ENCODE measurements at places on chromosomes 13 and 19. TPM values are rescaled to one million over a fixed set of nuclear protein-coding genes. Genes with fewer than 3 reads are reported as not detected.

DNA sequence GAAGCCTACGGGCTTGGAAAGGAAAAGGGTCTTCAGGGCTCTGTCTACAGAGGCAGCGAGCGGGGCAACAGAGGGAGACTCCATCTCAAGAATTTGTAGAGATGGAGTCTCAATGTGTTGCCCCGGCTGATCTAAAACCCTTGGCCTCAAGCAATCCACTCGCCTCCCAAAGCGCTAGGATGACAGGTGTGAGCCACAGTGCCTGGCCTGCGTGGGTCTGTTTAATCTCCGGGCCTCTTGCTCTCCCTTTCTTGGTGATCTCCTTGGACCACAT lies 8.1 kb downstream of the RPS9 start:
- H3K27me3 ChIP-seq, result peaks cover 11% of the 10 kb centered on the region
- peaks cover 43% of the 10 kb centered on the region for H3K36me3 ChIP-seq
- H3K4me1 ChIP-seq, result peaks cover 10% of the 10 kb centered on the region

Gene CCDC70
- total RNA-seq, result not detected

DNA sequence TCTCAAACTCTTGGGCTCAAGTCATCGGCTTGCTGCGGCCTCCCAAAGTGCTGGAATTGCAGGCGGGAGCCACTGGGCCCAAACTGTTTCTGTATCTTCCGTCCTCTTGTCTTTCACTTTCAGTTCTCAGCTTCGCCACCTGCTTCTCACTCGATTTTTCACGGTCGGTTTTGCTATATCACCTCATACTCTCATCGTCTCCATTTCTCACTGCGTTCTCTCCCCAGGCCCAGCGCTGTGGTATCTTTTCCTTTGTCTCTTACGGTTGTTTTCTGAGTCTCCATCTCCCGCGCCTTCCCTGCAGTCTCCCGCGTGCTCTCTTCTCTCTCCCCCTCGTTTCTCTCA lies 14.9 kb downstream of the SSC5D start:
- peaks cover 4% of the 10 kb centered on the region for H3K27me3 ChIP-seq
- H3K27ac ChIP-seq, result no peak overlapping the region
- peak overlapping the region; percentile 24 for H3K4me3 ChIP-seq
- H3K36me3 ChIP-seq, result peaks cover 11% of the 10 kb centered on the region
- no peaks in the 10 kb centered on the region for H3K4me1 ChIP-seq

DNA sequence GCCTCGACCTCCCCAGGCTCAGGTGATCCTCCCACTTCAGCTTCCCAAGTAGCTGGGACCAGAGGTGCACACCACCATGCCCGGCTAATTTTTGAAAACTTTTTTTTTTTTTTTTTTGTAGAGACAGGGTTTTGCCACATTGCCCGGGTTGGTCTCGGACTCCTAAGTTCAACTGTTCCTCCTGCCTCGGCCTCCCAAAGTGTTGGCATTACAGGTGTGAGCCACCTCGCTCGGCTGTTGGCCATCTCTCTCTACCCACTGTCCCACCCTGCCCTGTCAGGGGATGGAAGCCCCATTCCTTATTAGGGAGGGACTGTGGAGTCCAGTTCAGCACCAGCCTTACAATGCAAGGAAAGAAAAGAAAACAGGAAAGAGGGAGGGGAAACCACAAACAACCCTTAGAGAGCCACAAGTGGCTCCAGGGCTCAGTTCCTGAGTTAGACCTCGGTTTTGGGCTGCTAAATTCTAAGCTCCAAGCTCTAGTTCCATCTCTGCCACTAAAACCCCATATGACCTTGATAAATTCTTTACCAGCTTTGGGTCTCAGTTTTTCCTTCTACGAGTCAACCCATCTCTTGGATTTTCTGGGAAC lies 31.7 kb downstream of the ACTL9 start:
- H3K4me1 ChIP-seq, result no peaks in the 10 kb centered on the region
- no peak overlapping the region for H3K4me3 ChIP-seq
- H3K27me3 ChIP-seq, result peaks cover 9% of the 10 kb centered on the region
- peaks cover 16% of the 10 kb centered on the region for H3K36me3 ChIP-seq

GRCh38 chr19:10965398-10965797 lies 4.6 kb downstream of the SMARCA4 start:
- peaks cover 18% of the 10 kb centered on the region for H3K27me3 ChIP-seq
- no peak for DNase-seq
- peak overlapping the region; percentile 14 for H3K4me3 ChIP-seq
- H3K36me3 ChIP-seq, result peaks cover 24% of the 10 kb centered on the region
- peaks cover 29% of the 10 kb centered on the region for H3K4me1 ChIP-seq

DNA sequence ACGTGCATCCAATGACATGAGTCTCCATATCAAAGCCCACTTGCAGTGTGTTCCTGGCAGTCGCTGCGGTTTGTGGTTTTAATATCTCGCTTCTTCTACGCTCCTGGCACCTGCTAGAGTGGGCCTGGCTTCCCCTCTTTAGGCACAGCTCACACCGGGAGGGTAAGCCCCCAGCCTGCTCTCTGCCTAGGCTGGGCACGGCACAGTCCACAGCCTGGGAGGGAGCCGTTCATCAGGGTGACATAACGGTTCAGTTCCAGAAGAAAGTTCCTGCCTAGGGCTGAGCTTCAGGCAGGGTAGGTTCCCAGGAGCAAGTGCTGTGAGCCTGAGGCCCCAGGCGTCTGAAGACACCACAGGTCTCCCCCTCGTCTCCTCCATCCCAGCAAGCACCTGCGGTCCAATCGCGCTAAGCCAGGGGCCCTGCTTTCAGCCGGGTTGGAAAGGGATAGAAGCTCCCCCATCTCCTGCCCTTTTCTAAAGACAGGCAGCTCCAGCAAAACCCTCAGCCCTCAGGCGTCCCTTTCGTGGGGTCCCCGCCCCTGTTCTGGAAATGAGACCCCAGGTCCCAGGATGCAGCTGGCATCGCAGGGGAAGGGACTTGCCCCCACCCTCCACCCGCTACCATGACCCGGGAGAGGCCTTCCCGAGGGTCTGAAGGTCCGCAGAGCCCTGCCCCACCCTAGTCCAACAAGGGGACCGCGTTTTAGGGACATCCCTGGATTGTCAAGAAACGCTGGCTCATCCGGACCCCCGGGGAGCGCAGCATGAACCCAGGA lies 121.6 kb upstream of the ZNF507 start:
- H3K36me3 ChIP-seq, result peaks cover 4% of the 10 kb centered on the region
- peaks cover 10% of the 10 kb centered on the region for H3K4me1 ChIP-seq
- H3K4me3 ChIP-seq, result no peak overlapping the region
- H3K27me3 ChIP-seq, result peaks cover 2% of the 10 kb centered on the region
- H3K27ac ChIP-seq, result no peak overlapping the region
- no peak for DNase-seq

Gene MTUS2
- total RNA-seq, result 0.90 TPM

DNA sequence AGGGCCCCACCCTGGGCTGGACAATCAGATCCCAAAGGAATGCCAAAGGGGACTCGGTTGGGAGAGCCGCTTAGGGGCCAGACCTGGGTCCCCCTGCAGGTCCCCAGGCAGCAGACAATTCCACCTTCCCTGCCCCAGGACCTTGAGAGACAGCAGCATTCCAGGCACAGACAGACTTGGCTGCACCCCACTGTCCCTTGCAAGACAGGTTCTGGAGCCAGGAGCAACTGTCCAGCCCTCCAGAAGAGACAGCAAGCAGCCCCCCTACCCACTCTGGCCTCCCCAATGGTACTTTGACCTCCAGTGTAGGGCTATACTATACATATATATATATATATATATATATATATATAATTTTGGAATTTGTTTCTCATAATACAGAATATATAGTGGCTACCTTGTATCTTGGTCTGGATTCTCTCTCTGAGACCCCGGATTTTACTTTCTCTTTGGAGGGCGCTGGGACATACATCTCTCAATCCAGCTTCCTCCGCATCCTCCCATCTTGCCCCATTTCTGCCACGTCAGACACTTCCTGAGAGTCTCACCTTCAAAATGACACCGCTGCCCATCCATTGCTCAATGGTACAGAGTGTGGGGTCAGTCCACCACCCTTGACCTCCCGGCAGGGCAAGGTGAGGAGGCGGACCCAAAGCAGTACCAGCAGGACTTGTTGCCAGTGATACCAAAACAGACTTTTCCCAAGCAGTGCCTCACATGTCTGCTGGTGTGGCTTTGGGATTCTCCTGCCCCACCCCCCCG lies 12.7 kb downstream of the SMIM24 start:
- peaks cover 3% of the 10 kb centered on the region for H3K4me1 ChIP-seq
- H3K4me3 ChIP-seq, result no peak overlapping the region
- H3K27me3 ChIP-seq, result peaks cover 15% of the 10 kb centered on the region
- H3K27ac ChIP-seq, result no peak overlapping the region
- H3K36me3 ChIP-seq, result peaks cover 3% of the 10 kb centered on the region

GRCh38 chr13:41577436-41577835 lies 120.1 kb downstream of the RGCC start:
- H3K36me3 ChIP-seq, result no peaks in the 10 kb centered on the region
- DNase-seq, result no peak
- no peaks in the 10 kb centered on the region for H3K27me3 ChIP-seq
- H3K27ac ChIP-seq, result no peak overlapping the region

Gene KASH5
- total RNA-seq, result 0.26 TPM

GRCh38 chr13:41025518-41025917 lies 6.4 kb upstream of the ELF1 start:
- H3K4me1 ChIP-seq, result peaks cover 12% of the 10 kb centered on the region
- no peak for DNase-seq
- peaks cover 4% of the 10 kb centered on the region for H3K36me3 ChIP-seq
- H3K27me3 ChIP-seq, result no peaks in the 10 kb centered on the region
- no peak overlapping the region for H3K4me3 ChIP-seq

DNA sequence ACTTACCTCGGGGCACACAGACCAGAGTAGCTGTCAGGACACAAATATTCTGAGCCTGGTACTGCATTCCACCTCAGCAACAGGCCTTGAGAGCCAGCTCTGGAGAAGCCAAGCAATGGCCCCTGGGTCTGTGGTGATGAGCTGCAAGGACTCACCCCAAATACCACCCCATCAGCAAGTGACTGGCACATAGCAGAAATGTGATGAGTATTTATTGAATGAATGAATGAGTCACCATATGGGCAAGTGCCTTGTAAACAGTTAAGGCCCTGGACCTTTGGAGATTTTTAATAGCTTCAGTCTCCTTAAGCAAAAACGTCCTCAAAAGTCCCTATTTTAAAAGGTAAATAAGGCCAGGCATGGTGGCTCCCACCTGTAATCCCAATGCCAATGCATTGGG lies 18.2 kb downstream of the GSX1 start:
- no peak overlapping the region for H3K4me3 ChIP-seq
- H3K36me3 ChIP-seq, result no peaks in the 10 kb centered on the region
- H3K27me3 ChIP-seq, result peaks cover 13% of the 10 kb centered on the region
- DNase-seq, result no peak
- no peak overlapping the region for H3K27ac ChIP-seq

- no peak overlapping the region for H3K4me3 ChIP-seq
- no peak overlapping the region for H3K27ac ChIP-seq
- H3K27me3 ChIP-seq, result no peaks in the 10 kb centered on the region
- no peaks in the 10 kb centered on the region for H3K36me3 ChIP-seq
- H3K4me1 ChIP-seq, result no peaks in the 10 kb centered on the region
- DNase-seq, result no peak
Observed at GRCh38 chr13:65057986-65058385, 2172.2 kb downstream of the PCDH9 start.

DNA sequence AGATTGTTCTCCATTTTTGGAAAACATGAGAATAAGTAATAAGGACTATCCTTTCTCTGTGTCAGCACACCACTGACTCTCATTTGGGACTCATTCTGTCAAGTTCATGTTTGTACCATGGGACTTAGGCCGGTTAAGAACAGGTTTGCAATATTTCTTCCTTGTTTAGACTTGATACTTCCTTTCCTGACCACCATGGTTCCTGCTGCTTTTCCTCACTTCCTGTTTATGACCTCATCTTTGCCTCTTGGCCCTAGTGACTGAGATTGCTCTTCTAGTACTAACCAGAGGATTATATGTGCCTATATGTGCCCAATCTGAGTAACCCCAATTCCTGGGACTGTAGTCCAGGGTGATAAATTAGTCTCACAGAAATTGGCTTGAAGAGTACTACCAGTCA lies 32.5 kb upstream of the NDFIP2 start:
- H3K4me3 ChIP-seq, result no peak overlapping the region
- H3K36me3 ChIP-seq, result no peaks in the 10 kb centered on the region
- no peaks in the 10 kb centered on the region for H3K27me3 ChIP-seq
- peaks cover 21% of the 10 kb centered on the region for H3K4me1 ChIP-seq
- DNase-seq, result no peak
- peak overlapping the region; percentile 66 for H3K27ac ChIP-seq

GRCh38 chr13:35988648-35989081 lies 142.5 kb downstream of the DCLK1 start:
- H3K27me3 ChIP-seq, result peaks cover 4% of the 10 kb centered on the region
- DNase-seq, result no peak
- no peak overlapping the region for H3K27ac ChIP-seq

- H3K36me3 ChIP-seq, result no peaks in the 10 kb centered on the region
- no peak overlapping the region for H3K4me3 ChIP-seq
- no peak for DNase-seq
- H3K4me1 ChIP-seq, result no peaks in the 10 kb centered on the region
- no peak overlapping the region for H3K27ac ChIP-seq
- no peaks in the 10 kb centered on the region for H3K27me3 ChIP-seq
Observed at GRCh38 chr13:73337532-73337931, 278.7 kb downstream of the KLF5 start.

Gene PSG7
- total RNA-seq, result not detected

GRCh38 chr13:39410096-39410901 lies 192.7 kb downstream of the LHFPL6 start:
- H3K4me3 ChIP-seq, result no peak overlapping the region
- peak overlapping the region; percentile 10 for H3K27ac ChIP-seq
- H3K36me3 ChIP-seq, result no peaks in the 10 kb centered on the region
- H3K4me1 ChIP-seq, result peaks cover 18% of the 10 kb centered on the region
- no peaks in the 10 kb centered on the region for H3K27me3 ChIP-seq

Measured in endothelial cell (in vitro differentiated cells).